ENCODE measurements at places on chromosomes 11 and 22.
A peak's percentile ranks its signal among the peaks of the same experiment; 100 is the strongest.

GRCh38 chr11:102144357-102145355, 34.4 kb downstream of the YAP1 start:
- no peak for DNase-seq

- DNase-seq = peak; percentile 85
Measured at GRCh38 chr11:9001736-9002135, 2.1 kb downstream of the NRIP3 start.

GRCh38 chr11:88164806-88165585, 10.2 kb downstream of the RAB38 start:
- no peak for DNase-seq

GRCh38 chr11:14668731-14669301, 25.2 kb downstream of the PDE3B start:
- DNase-seq = no peak

DNA sequence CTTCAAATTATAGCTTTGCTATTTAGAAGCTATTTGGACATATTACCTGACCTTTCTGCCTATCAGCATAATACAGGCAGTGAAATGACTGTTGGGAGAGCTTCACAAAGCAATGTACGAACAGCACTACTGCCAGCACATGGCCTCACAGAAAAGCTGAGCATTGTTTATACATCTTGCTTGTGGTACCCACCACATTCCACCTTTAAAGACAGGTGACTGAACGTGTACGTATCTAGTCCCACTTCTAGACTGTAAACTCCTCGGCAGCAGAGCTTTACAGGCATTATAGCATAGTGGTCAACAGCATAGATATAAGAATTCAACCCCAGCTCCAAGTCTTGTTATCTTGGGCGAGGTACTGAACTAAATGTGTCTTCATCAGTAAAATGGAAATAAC, 1.6 kb downstream of the JOSD1 start:
- DNase-seq = no peak

- DNase-seq = no peak
Measured at GRCh38 chr22:36243986-36244385, 4.7 kb upstream of the APOL2 start.

- DNase-seq = no peak
Measured at GRCh38 chr22:30612789-30613188, 5.8 kb downstream of the TCN2 start.

- no peak for DNase-seq
Measured at GRCh38 chr11:7436657-7437056, 48.6 kb upstream of the OLFML1 start.

DNA sequence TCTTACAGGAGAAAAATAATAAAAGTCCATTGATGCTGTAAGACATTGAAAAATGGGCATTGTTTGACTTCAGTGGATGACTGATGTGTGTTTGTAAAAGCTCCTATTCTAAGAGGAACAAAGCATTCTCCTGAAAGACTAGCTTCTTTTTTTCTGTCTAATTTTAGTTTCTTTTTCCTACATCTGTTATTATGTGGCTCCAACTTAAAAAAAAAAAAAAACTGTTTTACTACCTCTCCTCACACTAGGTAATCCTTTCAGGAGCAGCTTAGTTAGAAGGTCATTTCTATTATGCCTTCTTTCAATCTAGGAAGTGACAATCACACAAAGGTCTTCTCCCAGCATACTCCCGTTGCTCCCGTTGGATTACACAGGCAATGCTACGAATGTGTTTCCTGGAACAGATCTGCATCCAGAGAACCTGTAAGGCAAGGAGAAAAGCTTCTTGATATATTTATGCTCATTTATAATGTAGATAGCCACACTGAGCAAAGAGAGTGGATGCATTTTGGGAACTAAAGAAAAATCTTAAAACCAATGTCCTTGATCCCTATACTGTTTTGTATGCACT, 595.1 kb upstream of the CCDC179 start:
- DNase-seq = no peak

- DNase-seq = no peak
Measured at GRCh38 chr11:117582433-117582832, 214.6 kb downstream of the DSCAML1 start.

DNA sequence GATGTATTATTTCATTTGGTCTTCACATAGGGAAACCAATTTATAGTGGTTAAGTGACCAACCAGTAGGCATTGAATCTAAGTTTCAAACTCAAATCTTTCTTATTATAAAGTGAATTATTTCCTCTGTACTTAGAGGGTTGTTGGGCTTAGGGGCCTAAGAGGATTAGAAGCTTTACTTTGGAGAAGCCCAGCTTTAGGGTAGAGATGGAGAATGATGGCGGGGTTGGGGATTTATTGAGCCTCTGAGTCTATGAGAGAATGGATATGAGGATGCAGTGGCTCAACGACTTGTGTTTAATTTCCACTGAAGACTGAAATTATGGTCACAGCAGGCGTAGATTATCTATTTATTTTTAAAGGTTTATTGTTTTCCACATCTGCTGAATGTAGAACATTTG, 55.5 kb downstream of the CHRDL2 start:
- DNase-seq = no peak

- no peak for DNase-seq
Measured at GRCh38 chr11:120513436-120514315, 2.1 kb downstream of the GRIK4 start.

DNA sequence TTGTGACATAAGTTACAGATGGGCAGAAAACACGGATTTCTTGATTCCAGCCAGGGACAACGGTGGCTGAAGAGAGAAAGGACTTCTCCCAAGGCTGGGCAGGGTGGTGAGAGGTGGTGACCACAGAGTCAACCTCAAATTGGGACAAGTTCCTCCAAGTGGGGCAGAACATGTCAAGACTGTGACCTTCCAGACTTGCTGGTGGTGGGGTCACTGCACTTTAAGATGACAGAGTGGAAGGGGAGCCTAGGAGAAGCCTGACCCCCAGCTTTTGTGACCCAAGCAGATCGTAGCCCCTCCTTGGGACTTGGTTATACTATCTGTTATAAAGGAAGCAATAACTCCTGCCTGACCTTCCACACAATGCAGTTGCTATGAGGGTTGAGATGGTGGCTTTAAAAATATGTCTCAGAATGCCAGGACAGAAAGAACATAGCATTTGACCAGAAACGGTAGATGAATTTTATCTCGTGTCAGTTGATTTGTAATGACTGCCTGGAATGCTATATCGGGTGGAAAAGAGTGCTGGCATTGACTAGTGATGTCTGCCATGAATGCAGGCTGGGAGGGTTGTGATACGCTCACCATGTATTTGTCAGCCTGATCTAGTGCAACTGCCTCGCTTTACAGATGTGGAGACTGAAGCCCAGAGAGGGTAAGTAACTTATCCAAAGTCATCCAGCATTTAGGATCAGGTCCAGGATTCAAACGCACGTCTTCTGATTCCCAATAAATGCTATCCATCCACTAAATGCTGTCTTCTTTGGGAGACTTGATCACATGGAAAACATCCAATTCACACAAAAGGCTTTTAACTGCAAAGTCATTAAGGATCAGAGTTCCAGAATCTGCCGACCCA, 18.3 kb downstream of the TST start:
- DNase-seq = no peak

DNA sequence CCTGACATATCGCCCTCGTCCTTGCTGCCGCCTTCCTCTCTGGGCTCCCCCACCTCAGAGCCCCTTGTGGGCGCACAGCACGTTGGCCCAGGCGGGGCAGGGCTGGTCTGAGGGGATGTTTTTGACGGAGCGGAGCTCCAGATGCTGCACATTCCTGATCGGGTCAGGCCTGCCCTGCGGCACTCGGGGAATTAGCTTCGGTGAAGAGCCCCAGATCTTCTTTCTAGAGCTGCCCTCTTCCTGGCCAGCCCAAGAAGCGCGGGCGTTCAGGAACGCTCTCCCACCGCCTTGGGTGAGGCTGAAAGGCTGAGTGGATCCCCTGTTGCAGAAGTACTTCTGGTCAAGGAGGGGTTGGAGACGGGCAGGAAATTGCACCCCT, 12.1 kb downstream of the YPEL4 start:
- DNase-seq = peak; percentile 48

GRCh38 chr22:23269441-23270211, 89.3 kb downstream of the BCR start:
- no peak for DNase-seq

DNA sequence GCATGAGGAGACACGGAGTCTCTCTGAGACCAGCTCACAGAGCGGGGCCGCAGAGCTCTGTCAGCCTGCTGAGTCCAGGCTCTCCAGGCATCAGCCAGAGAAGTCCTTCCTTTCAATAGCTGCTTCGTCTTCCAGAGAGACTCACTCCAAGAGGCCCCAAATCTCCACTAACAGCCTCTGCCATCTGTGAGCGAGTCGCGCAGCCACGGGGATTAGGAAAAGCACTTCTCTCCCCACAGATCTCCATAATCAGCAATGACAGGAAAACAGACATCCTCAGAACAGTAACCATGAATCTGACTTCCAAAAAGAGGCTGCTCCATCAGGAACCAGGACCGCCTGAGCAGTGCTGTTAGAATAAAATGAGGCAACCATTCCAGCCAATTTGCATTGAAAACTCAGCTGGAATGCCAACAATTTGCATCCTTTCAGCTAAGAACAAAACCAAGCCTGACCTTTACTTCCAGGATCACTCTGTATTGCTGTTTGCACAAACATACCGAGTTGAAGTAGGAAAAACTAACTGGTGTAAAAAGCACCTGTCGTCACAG, 65.4 kb downstream of the SMCO4 start:
- DNase-seq = no peak

DNA sequence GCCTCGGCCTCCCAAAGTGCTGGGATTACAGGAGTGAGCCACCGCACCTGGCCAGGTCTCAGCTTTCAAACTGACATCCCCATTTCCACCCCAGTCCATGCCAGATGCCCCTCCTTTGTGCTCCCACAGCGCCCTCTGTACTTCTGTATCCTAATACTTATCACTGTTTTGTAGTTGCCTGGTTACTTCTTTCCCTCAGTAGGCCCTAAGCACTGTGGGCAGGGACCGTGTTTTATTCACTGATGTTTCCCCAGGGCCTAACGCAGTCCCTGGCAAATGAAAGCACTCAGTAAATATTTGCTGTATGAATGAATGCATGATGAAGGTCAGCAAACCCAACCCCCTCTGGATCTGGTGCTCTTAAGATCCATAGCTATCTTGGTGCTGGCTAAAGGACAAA, 2.2 kb upstream of the TRIM3 start:
- no peak for DNase-seq

Data from fibroblast of skin of abdomen (primary cell).